ENCODE measurements at places on chromosomes 5 and 9.

- H3K4me1 ChIP-seq = peaks cover 3% of the 10 kb centered on the region
- H3K36me3 ChIP-seq = no peaks in the 10 kb centered on the region
- H3K27me3 ChIP-seq = no peaks in the 10 kb centered on the region
- DNase-seq = no peak
- H3K27ac ChIP-seq = no peak overlapping the region
- no peak overlapping the region for H3K4me3 ChIP-seq
Measured at GRCh38 chr5:78886341-78887230, 98.5 kb downstream of the ARSB start.

DNA sequence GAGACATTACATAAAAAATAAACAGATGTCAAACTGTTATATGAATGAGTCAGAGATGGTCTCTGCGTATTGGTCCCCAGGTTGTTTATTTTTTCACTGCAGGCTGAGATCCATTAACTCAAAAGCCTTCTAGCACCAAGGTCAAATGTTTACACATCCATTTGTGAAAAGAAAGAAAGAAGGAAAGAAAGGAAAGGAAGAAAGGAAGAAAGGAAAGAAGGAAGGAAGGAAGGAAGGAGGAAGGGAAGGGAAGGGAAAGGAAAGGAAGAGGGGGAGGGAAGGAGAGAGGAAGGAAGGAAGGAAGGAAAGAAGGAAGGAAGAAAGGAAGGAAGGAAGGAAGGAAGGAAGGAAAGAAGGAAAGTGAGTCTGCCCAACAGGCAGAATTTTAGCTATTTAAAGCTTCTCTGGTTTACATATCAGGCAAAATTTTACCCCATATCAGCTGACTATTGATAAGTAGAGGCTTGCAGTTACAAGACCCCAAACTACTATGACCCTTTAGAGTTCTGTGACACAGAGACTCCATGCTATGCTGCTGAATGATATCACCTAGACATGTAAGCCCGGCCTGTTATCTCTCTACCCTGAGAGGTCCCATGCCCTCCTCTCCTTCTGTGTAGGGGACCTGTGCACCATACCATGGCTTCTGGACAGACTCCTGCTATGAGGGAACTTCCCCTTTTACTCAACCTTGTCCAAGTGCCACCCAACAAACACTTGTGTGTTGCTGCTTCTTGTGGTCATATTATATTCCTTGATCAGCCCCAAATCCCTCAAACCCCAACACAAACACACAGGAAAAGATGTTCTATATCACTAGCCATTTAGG is 59.0 kb downstream of the DRD1 start:
- H3K4me1 ChIP-seq = no peaks in the 10 kb centered on the region
- no peaks in the 10 kb centered on the region for H3K36me3 ChIP-seq
- H3K27ac ChIP-seq = no peak overlapping the region

DNA sequence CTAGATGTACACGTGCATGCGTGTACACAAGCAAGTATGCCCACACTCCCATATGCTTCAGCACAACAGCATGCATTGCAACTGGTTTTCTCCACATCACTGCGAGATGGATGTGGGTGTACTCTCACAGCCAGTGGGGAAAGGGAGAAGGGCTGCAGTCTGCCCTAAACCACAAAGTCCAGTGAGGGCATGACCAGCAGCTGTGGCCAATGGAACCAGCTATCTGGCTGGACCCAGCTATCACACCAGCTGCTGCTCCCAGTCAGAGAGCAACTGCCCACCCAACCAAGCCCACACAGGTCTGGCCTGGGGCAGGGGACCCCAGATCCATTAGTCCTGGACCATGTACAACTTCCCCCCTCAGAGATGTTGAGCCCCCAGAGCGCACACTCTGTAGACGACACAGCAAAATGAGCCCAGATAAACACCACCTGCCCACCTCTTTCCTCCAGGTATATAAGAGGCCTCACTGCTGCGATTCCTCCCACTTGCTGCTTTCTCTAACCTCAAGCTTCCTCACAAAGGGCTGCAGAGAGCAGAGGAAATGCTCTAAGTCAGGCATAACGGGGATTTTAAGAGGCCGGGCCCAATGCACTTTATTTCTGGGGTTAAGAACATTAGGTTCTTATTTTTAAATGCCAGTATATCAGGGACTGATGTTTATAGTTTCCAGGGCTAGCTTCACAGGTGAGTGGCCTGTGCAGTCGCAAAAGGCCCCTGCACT is 39.0 kb downstream of the SHB start:
- H3K36me3 ChIP-seq = no peaks in the 10 kb centered on the region
- no peak overlapping the region for H3K27ac ChIP-seq
- no peaks in the 10 kb centered on the region for H3K27me3 ChIP-seq
- H3K4me1 ChIP-seq = peaks cover 45% of the 10 kb centered on the region
- no peak overlapping the region for H3K4me3 ChIP-seq

- no peak overlapping the region for H3K4me3 ChIP-seq
- H3K27ac ChIP-seq = no peak overlapping the region
- H3K4me1 ChIP-seq = no peaks in the 10 kb centered on the region
Measured at GRCh38 chr5:37197340-37198050, 51.7 kb downstream of the CPLANE1 start.

GRCh38 chr9:111161015-111161415 is 122.7 kb upstream of the LPAR1 start:
- no peak for DNase-seq
- H3K4me1 ChIP-seq = no peaks in the 10 kb centered on the region
- no peak overlapping the region for H3K4me3 ChIP-seq
- no peaks in the 10 kb centered on the region for H3K27me3 ChIP-seq

GRCh38 chr5:73126957-73127356 is 6.6 kb downstream of the TMEM171 start:
- H3K36me3 ChIP-seq = no peaks in the 10 kb centered on the region
- H3K4me1 ChIP-seq = no peaks in the 10 kb centered on the region
- no peaks in the 10 kb centered on the region for H3K27me3 ChIP-seq
- no peak for DNase-seq
- H3K27ac ChIP-seq = no peak overlapping the region

- no peaks in the 10 kb centered on the region for H3K4me1 ChIP-seq
- DNase-seq = peak; percentile 46
- H3K27me3 ChIP-seq = no peaks in the 10 kb centered on the region
Measured at GRCh38 chr9:135048758-135049444, 38.6 kb upstream of the OLFM1 start.

- no peaks in the 10 kb centered on the region for H3K36me3 ChIP-seq
- no peaks in the 10 kb centered on the region for H3K27me3 ChIP-seq
- DNase-seq = no peak
- no peak overlapping the region for H3K27ac ChIP-seq
- H3K4me1 ChIP-seq = no peaks in the 10 kb centered on the region
Measured at GRCh38 chr5:55134053-55134722, 25.8 kb upstream of the GPX8 start.

GRCh38 chr9:122360891-122361290 is 9.9 kb upstream of the PTGS1 start:
- H3K4me3 ChIP-seq = no peak overlapping the region
- DNase-seq = no peak
- no peaks in the 10 kb centered on the region for H3K27me3 ChIP-seq
- no peak overlapping the region for H3K27ac ChIP-seq
- no peaks in the 10 kb centered on the region for H3K36me3 ChIP-seq

- no peak overlapping the region for H3K27ac ChIP-seq
- no peaks in the 10 kb centered on the region for H3K4me1 ChIP-seq
- no peak overlapping the region for H3K4me3 ChIP-seq
Measured at GRCh38 chr5:18113721-18114120, 479.5 kb downstream of the TAF11L14 start.

DNA sequence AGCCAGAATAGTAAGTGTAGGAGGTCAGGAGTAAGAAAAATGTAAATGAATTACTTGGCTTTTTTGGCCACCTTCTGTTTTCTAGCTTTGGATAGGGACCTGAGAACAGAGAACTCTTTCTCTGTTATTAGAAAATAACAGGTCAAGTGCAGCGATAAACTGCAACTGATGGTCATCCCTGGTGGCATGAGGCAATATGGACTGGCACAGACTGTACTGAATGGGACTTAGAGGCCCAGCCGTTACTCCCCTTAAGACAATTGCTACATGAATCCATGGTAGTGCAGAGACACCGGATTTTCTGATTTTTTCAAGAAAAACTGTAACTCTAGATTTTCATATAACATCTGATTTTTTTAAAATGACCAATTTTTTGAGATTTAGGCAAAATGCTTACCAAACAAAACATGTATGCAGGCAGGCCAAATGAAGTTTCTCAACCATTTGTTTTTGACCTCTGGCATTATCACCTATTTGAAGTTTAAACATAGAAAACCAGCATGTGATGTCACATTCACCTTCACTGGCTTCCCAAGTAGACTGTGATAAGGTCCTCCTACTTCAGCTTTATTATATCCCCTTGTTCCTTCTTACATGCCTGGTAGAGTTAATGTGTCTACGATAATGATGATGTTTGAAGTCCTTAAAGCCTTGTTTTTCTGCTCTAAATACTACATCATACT is 262.6 kb downstream of the KCTD16 start:
- H3K4me1 ChIP-seq = no peaks in the 10 kb centered on the region
- DNase-seq = no peak
- H3K27ac ChIP-seq = no peak overlapping the region
- H3K36me3 ChIP-seq = no peaks in the 10 kb centered on the region

DNA sequence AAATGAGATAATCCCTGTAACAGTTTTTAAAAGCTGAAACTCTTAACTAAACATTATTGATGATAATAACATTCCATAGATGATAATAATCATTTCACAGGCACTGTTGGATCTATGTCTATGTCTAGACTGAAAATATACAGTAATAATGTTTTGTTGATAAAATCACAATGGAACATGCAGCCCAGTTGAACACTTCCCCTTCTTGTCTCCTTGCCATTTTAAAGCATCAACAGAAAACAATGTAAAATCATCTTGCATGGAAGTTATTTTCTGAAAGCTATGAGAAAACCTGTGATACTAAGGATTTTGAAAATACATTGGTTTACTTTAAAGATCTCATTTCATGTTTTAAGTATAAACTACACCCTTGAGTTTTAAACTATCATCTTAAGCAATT is 1.9 kb downstream of the GAPT start:
- no peaks in the 10 kb centered on the region for H3K4me1 ChIP-seq
- H3K36me3 ChIP-seq = no peaks in the 10 kb centered on the region
- no peak for DNase-seq
- H3K27me3 ChIP-seq = no peaks in the 10 kb centered on the region

DNA sequence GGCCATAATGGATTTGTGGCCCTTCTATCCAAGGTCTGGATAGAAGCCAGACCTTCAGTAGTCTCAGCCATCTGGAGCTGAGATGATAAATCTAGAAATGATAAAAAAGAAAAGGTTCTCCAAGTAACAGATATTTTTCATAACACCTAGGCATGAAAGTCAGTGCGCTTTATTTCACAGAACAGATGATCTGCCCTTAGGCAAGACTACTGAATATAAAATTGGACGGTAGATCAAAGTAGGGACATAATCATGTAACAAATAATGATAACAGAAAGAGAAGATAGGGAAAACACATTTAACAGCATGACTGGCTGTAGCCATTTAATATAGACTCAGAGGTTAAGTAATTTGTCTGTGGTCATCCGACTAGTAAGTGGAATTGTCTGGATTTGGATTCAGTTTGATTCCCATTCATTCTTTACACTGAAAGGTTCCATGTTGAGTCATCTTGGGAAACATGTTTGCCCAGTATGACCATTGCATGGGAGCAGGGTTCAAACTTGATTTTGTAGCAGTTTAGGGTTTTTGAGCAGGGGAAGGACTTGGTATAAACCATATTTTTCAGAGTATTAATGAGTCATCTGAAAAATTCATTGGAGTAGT is 4.1 kb upstream of the CAVIN4 start:
- no peaks in the 10 kb centered on the region for H3K27me3 ChIP-seq
- no peak overlapping the region for H3K27ac ChIP-seq
- no peak for DNase-seq
- no peaks in the 10 kb centered on the region for H3K36me3 ChIP-seq
- H3K4me1 ChIP-seq = no peaks in the 10 kb centered on the region

DNA sequence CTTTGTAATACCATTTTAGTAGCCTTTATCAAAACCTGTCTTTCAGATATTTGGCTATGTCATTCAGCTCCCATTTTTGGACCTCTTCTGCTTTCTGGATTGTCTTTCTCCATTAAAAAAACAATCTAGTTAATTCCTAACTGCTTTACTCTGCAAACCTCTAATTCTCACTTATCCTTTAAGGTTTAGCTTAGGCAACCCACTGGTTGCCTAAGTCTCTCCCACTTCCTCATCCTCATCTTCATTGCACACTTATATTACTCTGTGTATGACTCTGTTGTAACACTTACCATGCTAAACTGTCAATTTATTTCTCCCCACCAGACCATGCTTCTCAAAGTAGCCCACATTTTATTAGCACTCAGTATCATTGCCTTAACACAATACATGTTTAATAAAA is 205.0 kb upstream of the DMRTA1 start:
- no peaks in the 10 kb centered on the region for H3K4me1 ChIP-seq
- H3K36me3 ChIP-seq = no peaks in the 10 kb centered on the region
- H3K4me3 ChIP-seq = no peak overlapping the region
- DNase-seq = no peak
- no peak overlapping the region for H3K27ac ChIP-seq
- no peaks in the 10 kb centered on the region for H3K27me3 ChIP-seq

- no peak overlapping the region for H3K4me3 ChIP-seq
- DNase-seq = no peak
- no peaks in the 10 kb centered on the region for H3K4me1 ChIP-seq
- no peak overlapping the region for H3K27ac ChIP-seq
- peaks cover 4% of the 10 kb centered on the region for H3K36me3 ChIP-seq
Measured at GRCh38 chr5:81626524-81626923, 124.4 kb downstream of the SSBP2 start.

DNA sequence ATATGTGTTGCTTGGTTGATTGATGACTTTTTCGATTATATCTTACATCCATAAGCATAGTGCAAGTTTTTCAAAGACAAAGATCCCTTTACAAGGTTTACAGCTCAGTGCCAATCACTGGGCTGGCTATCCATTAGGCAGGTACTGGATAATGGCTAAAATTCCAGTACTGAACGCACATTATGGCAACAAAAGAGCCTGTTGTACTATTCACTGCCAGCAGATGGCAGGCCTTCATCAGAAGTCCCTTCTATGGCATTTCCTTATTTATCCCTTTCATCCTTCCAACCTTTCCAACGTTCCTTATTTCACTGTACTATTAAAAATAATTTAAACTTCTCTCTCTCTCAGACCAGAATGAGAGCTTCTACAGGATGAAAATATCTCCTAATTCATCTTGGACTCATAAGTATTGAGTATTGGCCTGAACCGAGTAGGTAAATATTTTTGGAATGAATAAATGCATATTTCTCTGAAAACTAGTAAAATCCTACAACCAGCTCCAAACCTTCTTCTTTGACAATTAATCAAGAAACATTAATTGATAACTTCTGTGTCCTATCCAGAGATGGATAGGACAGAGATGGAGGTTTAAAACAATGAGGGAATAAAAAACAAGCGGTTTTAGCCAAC is 6.7 kb upstream of the WNT8A start:
- no peaks in the 10 kb centered on the region for H3K4me1 ChIP-seq
- no peaks in the 10 kb centered on the region for H3K36me3 ChIP-seq
- H3K27ac ChIP-seq = no peak overlapping the region

Measured in ascending aorta (tissue), 2 donors.